Upper lobe of left lung (tissue), 6 donors: ENCODE measurements at places on chromosomes 6 and 20. TPM values are rescaled to one million over a fixed set of nuclear protein-coding genes. Genes with fewer than 3 reads are reported as not detected.

CGA gene
- not detected for total RNA-seq

DNA sequence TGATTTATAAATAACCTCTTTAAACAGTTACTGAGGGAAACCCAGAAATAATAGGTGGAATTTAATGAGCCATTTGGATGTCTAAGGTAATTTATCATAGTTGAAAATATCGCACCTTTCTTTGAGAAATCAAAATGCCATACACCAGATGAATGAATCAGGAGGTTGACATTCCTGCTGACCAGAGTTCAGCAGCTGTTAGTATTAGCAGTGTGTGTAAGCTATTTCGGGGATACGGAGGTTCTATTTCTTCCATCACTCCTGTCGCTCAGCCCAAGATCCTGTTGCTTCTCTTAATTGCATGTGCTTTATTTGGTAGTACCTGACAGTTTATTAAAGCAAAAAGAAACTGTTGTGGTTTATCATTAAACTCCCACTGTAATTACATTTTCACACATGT lies 67.1 kb downstream of the HDGFL1 start:
- no peak for DNase-seq

DNA sequence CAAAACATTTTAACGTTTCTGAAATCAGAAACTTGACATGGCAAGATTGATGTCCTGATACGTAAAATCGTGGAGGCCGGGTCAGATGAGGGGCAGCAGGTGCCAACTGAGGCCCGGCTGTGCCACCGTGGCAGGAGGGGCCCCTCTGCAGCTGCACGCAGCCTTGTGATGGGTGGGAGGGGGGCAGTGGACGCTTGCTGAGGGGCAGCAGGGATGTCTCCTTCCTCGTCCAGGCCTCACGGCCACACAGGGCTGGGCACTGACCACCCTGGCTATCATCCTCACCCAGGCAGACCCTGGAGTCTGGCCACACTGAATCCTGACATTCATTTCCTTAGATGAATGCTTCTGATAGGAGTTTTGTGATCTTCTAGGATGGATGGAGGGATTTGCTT lies 114.7 kb downstream of the ERMARD start:
- DNase-seq: no peak

DNA sequence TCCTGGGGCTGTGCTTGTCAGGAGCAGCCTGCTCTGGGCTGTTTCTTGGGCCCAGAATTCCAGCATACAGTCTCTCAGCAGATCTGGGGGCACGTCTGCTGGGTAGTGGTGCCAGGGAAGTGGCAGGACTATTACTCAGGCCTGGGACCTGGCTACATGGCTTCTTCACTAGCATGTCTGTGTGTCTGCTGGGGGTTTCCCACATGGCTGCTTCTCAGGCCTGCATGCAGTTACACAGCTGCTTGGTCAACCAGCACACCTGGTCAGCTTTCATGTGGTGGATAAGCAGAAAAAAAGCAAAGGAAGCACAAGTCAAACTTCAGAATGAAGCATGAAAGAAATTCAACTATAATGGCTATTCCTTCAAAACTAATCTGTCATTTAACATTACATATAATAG lies 316.2 kb upstream of the NOX3 start:
- no peak for DNase-seq

KIF25 gene
- not detected for total RNA-seq
